Muscle of leg (tissue), 16 donors: ENCODE measurements at places on chromosomes 5 and 9. TPM values are rescaled to one million over a fixed set of nuclear protein-coding genes. Genes with fewer than 3 reads are reported as not detected.

DNA sequence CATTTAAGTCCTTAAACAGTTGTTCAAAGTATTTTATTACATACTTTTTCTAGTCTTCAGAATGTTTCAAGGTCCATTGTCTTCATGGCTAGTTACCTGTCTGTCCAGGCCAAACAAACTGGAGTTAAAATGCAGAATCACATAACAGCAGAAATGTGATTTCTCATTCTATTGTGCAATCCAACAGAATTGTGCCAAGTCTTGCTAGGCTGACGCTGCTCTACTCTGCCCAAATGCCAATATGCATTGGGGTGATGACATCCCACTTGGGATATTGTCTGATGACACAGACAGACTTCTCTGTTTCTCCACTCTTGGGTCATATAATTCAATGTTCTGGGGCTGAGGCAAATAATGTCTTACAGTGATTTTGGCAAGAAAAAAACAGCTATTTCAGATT, 5.2 kb upstream of the SLC22A5 start:
- H3K4me3 ChIP-seq: no peak overlapping the region
- DNase-seq: peak; percentile 33
- H3K27ac ChIP-seq: no peak overlapping the region
- no peaks in the 10 kb centered on the region for H3K27me3 ChIP-seq

The PRRX2 gene
- 8.9 TPM for total RNA-seq

- no peak overlapping the region for H3K27ac ChIP-seq
- DNase-seq: peak; percentile 42
- H3K36me3 ChIP-seq: no peaks in the 10 kb centered on the region
These were observed 5.1 kb upstream of the SMIM15 start for GRCh38 chr5:61167382-61167781.

DNA sequence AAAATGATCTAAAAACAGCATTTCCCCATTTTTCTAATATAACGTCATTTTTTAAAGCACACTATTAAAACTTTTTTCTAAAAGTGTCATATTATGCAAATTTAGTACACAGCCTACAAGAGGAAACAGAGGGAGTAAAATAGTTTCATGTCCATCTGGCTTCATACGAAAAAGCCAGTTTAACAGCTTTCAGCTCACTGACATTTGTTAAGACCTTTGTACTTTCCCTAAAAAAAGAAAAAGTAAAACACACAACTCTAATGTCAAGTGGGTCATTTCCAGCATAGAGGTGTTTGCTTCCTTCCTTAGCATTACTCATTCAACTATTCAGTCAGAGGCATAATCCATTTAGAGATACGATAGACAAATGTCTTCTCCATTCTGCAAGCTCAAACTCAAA, 49.4 kb downstream of the ABHD17B start:
- no peak overlapping the region for H3K27ac ChIP-seq
- no peaks in the 10 kb centered on the region for H3K4me1 ChIP-seq
- no peak for DNase-seq
- H3K4me3 ChIP-seq: no peak overlapping the region
- peaks cover 3% of the 10 kb centered on the region for H3K36me3 ChIP-seq

- H3K36me3 ChIP-seq: no peaks in the 10 kb centered on the region
- no peak overlapping the region for H3K4me3 ChIP-seq
- no peaks in the 10 kb centered on the region for H3K27me3 ChIP-seq
These were observed 65.3 kb downstream of the NDST1 start for GRCh38 chr5:150573216-150573615.

DNA sequence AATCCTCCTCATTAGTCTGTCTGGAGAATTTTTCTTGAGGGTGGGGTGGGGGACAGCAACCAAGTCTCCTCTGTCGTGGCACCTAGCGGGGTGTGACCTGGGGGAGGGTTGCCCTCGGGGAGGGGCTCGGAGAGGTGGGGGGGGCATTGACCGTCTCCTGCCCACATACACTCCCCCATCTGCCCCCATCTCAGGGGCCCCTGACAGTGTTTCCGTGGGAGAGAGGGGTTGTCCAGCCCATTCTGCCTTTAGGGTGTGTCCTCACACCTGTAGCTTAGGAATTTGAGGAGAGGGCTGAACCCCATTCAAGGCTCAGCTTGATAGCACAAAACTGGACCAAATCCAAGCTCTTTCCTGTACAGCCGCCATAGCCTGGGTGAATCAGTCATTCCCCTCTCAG, 5.9 kb upstream of the CXXC5 start:
- H3K4me1 ChIP-seq: peaks cover 78% of the 10 kb centered on the region
- H3K27me3 ChIP-seq: peaks cover 2% of the 10 kb centered on the region
- no peak overlapping the region for H3K4me3 ChIP-seq
- no peak overlapping the region for H3K27ac ChIP-seq

The FBXL7 gene
- total RNA-seq: 9.0 TPM

The AOPEP gene
- total RNA-seq: 52.3 TPM

The SLC36A2 gene
- 0.04 TPM for total RNA-seq

- no peaks in the 10 kb centered on the region for H3K36me3 ChIP-seq
- no peak overlapping the region for H3K4me3 ChIP-seq
These were observed 243.6 kb upstream of the HAPLN1 start for GRCh38 chr5:83964271-83964670.

- H3K36me3 ChIP-seq: no peaks in the 10 kb centered on the region
- H3K27ac ChIP-seq: no peak overlapping the region
- no peak overlapping the region for H3K4me3 ChIP-seq
- peaks cover 21% of the 10 kb centered on the region for H3K4me1 ChIP-seq
These were observed 316.1 kb downstream of the TLE1 start for GRCh38 chr9:81373294-81373693.

- H3K27me3 ChIP-seq: no peaks in the 10 kb centered on the region
- no peak overlapping the region for H3K4me3 ChIP-seq
- no peak overlapping the region for H3K27ac ChIP-seq
- no peak for DNase-seq
These were observed 191.2 kb downstream of the ACTL7B start for GRCh38 chr9:108664309-108665255.

The ARID3C gene
- 0.09 TPM for total RNA-seq
